ENCODE measurements at places on chromosomes 16 and 17.

DNA sequence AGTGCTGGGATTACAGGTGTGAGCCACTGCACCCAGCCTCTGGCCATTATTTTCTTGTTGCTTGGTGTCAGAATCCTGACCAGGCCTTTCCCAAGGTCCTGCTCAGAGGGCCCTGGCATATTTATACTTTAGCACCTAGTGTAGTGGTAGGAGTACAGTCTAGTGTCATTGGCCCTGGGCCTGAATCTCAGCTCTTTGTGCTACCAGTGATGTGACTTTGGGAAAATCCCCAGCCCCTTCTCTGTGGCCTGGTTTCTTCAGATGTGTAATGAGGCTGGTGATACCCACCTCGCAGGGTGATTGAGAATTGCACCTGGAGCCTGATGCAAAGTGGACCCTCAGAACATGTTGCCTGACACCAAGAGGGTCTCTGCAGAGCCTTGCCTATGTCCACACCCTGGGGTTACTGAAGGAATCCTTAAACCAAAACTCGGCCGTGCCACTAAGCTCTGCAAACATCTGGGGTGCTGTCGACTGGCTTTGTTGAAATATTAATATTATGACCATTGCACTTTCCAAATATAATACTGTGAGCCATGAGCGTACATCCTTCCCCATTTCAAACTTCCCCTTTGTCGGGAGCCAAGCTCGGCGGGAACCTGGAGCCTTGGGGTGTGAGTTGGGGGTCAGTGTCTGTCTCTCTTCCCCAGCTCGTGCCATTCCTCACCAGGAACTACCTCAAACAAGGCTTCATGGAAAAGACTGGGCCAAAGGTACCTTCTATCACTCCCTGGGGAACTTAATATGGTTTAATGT is 18.0 kb upstream of the RNF135 start:
- DNase-seq, result no peak

DNA sequence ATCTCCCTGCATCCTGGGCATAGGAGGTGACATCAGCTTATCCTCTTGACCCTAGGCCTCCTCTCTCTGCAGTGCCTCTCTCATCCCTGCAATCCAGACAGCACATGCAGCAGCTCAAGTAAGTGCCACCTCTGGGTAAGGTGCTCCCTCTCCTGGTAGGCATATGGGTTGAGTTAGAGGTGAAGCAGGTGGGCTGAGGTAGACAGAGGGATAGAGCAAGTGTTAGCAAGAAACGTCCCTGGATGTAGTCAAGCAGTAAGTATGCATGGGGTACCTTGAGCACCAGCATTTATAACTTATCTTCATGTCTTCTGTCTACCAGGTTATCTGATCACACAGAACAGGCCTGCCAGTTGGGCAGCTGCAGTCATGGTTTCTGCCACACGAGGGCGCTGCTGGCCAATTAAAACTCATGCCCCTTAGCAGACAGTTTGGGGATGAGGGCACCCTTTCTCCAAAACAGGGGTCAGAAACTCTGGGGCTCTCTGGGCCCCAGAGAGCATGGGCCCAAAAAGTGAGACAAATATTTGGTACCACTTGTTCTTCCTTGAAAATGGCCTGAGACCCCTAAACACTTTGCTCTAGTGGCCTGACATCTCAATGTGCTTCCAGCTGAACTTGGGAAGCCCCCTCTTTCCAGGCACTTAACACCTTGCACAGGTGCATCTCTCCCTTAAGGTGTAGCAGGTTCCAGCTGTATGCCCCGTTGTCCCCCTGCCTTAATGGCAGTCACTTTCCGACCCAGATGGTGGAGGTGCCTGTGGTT is 59.8 kb downstream of the NEUROD2 start:
- DNase-seq, result peak; percentile 38

GRCh38 chr17:45895304-45895968 is 1.1 kb downstream of the MAPT start:
- DNase-seq, result no peak

- peak; percentile 80 for DNase-seq
Measured at GRCh38 chr17:40113907-40114245, 7.9 kb upstream of the MSL1 start.

DNA sequence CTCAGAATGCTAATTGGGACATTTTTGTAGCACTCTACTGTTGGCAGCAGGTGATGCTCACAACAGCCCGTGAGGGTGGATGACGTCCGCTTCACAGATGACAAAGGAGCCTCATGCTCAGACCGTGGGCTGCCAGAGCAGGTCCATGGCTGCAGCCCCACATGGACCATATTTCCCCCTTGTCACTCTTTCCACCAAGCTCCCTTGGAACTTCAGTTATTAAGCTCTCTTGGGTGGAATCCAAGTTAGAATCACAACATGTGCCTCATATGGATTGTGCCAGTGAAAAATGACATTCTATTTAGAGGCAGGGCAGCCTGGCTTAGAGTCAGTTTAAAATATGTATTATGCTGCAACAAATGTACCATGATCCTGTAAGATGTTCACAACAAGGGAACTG is 33.2 kb upstream of the STH start:
- no peak for DNase-seq

- peak; percentile 73 for DNase-seq
Measured at GRCh38 chr16:66204756-66205155, 161.7 kb upstream of the CDH5 start.

GRCh38 chr17:4345581-4346252 is 20.8 kb downstream of the UBE2G1 start:
- DNase-seq, result no peak

- no peak for DNase-seq
Measured at GRCh38 chr16:13863075-13863765, 56.7 kb upstream of the ERCC4 start.

DNA sequence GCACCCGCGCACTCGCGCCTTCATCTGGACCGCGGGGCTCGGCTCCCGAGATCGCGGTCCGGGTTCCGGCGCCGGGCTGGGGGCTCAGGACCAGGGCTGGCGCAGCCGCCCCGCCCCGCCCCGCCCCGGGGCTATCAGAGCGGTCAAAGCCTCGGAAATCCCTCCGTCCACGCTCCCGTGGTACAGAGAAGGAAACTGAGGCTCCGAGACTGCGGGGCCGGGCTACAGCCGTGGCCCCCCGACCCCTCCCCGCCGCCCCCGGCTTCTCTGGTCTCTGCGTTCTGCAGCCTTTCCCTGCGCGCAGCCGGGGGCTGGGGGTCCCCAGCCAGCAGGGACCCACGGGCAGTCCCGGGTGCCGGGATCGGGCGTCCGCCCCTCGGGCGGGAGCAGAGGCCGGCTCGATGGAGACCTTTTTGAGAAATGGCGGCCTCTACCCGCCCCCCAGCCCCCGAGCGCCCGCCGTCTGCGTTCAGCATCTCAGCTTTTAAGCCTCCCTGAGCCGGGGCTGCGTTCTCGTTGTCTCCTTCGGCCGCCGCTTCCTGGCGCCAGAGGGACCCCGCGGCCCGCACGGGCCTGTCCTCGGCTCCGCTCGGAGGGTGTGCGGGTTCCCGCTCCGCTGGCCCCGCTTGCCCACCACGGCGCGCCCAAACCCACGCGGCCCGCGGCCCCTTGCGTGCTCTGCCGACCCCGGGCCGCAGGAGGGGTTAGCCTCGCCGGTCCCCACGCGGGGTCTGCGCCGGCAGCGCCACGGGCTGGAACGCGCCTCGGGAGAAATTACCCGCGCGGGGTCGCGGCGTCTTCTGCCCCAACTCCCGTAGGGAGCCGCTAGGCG is 1.5 kb upstream of the NPTX1 start:
- DNase-seq, result peak; percentile 51
